ENCODE measurements at places on chromosomes 11 and 22. TPM values are rescaled to one million over a fixed set of nuclear protein-coding genes. Genes with fewer than 3 reads are reported as not detected.
A peak's percentile ranks its signal among the peaks of the same experiment; 100 is the strongest.

- DNase-seq, result peak; percentile 89
These were observed 475 bp downstream of the PITPNB start for GRCh38 chr22:27918341-27919221.

- no peak for DNase-seq
These were observed 3.0 kb downstream of the LRP5 start for GRCh38 chr11:68315171-68315920.

DNA sequence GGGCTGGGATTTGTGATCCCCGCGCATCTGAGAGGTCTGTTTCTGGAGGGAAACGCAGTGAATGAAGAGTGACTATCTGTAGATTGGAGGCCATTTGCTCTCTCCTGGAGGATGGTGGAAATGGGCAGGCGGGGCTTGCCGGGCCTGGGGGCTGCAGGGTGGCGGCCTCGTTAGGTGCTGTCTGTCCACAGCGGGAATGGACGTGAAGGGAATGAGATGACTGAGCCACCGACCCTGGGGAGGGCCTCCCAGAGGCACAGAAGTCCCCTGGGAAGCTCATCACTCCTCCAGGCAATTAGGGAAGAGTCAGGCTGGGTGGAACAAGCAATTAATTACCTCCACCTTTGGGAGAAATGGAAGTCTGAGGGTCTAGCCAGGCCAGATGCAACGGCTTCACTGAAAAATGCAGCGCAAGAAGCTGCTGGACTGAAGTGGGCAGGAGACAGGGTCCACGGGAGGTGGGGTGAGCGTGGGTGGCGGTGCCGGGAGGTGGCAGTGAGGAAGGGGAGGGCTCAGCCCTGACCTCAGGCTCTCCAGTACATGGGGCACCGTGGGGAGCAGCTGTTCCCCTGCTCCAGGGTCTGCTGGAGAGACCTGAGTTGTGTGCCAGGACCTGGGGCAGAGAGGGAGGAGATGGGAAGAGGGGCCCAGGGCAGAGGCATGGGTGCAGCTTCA is 524.5 kb downstream of the BRD1 start:
- DNase-seq, result no peak

DNA sequence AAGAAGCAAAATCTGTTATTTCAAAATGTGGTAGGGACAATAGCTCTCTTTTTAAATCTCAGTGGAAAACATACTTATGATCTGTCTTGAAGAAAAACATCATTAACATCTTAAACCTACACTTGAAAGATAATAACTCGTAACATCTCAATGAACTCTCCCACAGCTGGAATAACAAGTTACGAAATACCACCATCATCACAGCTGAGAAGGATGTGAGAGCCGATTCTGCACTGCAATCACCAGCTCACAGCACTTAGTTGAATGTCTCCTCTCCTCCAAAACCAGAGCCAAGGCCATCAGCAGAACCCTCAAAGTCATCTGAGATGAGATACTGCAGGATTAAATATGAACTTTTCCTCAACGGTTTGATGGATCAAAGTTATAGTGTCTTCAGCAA is 124.3 kb downstream of the ARHGAP20 start:
- DNase-seq, result no peak

GRCh38 chr11:115525531-115526006 is 21.4 kb upstream of the CADM1 start:
- DNase-seq, result no peak

- no peak for DNase-seq
These were observed 4.7 kb downstream of the LTBP3 start for GRCh38 chr11:65553301-65554001.

GRCh38 chr11:62930157-62930556 is 9.0 kb upstream of the CHRM1 start:
- no peak for DNase-seq

- DNase-seq, result no peak
These were observed 91.8 kb downstream of the FAM76B start for GRCh38 chr11:95697614-95698408.

The MAPK8IP2 gene
- 1.1 TPM for polyA plus RNA-seq

DNA sequence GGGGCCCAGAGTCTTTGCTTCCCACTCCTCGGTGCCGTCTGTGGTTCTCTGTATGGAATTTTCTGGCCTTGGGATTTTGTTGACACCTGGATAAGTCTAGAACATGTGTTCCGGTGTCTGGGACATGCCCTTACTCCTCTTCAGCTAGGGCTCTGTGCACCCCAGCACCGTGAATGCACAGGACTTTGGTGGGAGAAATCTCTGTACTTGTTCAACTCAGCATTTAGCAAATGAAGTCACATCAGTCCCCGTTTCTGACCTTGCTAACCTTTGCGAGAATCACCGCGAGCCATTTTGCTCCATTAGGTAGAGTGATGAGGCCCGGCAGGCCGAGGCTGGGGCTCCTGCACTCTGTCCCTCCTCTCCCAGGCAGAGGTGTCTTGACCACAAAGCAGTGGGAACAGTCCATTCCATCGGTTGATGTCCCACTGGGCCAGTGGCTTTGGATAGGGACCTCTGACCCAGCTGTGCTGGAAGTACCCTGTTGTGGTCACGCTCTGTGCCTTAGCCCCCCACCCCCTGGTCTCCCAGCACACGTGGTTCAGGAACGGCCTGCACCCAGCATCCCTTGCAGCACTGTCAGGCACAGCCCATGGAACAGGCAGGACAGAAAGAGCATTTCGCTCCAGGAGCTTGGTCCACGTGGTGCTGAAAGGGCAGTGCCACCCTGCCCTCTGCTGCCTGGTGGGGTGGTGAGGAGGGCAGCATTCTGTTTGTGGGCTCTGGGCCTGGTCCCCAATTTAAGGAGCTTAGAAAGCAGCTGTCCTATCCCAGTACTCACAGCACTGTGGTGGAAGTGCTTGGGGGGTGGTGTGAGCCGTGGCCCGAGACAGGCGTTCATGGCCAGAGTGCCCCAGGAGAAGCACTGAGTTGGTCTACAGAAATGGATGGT is 73.4 kb downstream of the MED15 start:
- DNase-seq, result no peak

GRCh38 chr22:30201945-30202344 is 44.6 kb downstream of the LIF start:
- DNase-seq, result no peak

- DNase-seq, result no peak
These were observed 40.2 kb downstream of the LRP5 start for GRCh38 chr11:68352591-68352990.

The P2RY6 gene
- polyA plus RNA-seq, result 0.87 TPM

DNA sequence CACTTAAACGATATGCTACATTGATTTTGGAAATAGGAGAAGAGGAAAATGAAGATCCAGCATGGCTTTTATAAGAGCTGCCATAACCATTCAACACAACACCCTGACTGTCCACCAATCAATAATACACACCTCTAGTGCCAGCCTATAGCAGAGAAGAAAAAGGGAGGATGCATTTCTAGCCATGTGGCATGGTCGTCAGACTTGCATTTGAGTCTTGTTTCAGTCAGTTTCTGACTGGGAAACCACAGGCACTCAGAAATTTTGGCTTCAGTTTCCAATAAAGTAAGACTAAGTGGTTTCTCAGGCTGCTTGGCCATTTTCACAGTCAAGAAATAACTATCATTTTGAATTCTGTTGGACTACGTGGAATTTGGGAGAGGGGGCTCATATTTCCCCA is 523.5 kb upstream of the LRRC4C start:
- no peak for DNase-seq

The TESMIN gene
- 12.8 TPM for polyA plus RNA-seq

DNA sequence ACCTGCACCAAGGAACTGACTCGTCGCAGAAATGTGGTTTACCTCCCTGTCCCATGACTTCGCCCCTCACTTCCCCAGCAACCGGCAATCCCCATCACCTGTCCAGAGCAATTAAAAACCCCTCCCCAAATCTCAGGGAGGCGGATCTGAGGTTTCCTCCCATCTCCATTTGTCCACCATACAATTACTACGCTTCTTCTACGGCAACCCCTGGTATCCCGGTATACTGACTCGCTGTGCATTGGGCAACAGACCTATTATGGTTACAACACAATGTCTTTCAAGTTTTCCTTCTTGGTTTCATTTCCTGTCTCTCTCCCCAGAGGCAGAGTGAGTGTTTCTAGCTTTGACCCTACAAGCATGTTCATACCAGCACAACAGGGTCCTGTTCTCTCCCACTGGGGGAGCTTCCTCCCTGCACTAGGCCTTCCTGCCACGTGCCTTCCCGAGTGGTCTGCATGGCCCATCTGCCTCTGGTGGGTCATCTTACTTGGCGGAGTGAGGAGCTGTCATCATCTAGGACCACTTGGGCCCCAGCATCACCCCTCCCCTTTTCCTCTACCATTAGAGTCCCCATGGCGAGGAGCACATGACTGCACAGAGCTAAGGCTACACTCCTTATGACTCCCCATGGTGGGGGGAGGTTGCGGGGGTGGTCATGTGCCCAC is 30.3 kb upstream of the NAP1L4 start:
- DNase-seq, result no peak

GRCh38 chr11:27514558-27514957 is 8.0 kb upstream of the LIN7C start:
- no peak for DNase-seq

DNA sequence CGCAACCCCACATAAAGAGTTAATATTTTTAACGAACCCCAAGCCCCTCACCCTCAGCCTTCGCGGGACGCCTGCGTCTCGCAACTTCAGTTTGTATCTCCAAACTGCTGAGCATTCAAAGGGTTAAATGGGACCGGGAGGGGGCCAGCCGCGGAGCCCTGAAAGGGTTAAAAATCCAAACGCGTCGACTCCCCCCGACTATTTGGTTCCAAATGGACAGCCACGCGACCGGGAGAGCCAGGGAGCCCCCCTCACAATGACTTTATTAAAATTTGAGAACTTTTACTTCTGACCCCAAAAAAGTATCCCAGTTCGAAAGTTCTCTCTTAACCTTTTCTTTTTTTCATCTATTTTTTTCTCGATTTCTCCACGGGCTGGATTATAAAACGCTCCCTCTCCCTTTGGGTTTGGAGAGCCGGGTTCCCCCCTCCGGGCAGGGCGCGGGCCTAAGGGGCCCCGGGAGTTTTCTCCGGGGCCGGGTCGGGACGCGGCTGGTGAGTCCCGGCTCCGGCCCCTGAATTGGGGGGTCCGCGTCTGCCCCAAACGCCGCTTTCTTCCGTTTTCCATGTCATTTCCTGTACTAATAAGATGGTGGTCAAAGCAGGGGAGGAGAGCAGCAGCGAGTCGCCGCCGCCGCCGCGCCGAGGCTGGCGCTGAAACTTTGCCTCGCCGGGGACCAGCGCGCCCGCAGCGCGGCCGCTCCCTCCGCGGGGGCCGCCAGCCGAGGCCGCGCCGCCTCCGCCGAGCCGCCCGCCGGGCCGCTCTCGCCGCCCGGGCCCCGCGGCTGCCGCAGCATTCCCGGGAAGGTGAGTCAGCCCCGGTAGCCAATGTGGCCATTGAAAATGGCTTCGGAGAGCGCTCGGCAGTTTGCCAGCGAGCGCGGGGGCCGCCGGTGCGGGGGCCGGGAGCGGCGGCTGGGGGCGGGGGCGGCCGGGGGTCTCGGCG is at the start of gene PRDM11:
PRDM11 (plus strand) TSS at position 568 of the 945 bp plus-strand sequence. CDS start 35,128 bp downstream, outside the sequence.
- peak; percentile 75 for DNase-seq

- DNase-seq, result peak; percentile 87
These were observed at the start of gene MED19 for GRCh38 chr11:57711414-57712255. TSS of gene MED19 (minus strand) at chr11:57712215. CDS start at chr11:57712179, 36 bp downstream.

DNA sequence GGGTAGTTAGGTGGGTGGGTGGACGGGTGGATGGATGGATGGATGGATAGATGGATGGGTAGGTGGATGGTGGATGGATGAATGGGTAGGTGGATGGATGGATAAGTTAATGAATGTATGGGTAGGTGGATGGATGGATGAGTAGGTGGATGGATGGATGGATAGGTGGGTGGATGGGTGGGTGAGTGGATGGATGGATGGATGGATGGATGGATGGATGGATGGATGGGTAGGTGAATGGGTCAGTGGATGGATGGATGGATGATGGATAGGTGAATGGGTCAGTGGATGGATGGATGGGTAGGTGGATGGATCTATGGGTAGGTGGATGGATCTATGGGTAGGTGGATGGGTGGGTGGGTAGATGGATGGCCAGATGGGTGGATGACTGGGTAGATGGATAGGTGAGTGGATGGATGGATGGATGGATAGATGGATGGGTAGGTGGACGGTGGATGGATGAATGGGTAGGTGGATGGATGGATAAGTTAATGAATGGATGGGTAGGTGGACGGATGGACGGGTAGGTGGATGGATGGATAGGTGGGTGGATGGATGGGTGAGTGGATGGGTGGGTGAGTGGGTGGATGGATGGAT is 41.5 kb upstream of the RTL6 start:
- no peak for DNase-seq

The LPXN gene
- polyA plus RNA-seq, result 10.5 TPM

DNA sequence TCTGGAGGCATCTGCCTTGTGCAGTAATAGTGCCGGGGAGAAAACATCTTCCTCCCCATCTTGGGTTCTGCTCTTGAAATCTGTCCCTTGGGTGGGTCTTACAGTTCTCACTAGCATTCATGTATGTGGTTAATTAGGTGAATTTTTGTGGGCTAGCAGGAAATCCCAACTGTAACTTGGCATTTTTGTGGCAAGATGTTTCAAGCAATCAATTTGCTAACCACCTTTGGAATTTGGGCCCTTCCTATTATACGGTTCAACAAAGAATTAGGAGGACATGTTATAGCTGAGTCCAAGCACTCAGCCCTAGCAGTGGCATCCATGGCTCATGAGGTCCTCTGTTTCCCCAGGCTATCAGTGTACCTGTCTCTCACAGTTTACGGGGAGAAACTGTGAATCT is 89.1 kb upstream of the MTNR1B start:
- DNase-seq, result no peak

DNA sequence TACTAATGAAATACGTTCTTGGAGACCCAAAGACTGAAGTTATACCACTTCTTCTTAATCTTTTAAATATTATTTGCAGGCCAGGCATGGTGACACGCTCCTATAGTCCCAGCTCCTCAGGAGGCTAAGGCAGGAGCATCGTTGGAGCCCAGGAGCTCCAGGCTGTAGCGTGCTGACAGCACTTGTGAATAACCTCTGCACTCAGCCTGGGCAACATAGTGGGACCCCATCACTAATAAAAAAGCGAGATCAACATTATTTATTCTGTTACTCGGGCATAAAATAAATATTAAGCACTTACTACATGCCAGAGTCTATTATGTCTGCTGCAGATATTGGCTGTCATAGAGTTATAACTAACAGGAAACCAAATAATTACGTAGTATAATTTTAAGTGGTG is 720 bp upstream of the MED17 start:
- no peak for DNase-seq
